ENCODE measurements at places on chromosomes 16 and 17. TPM values are rescaled to one million over a fixed set of nuclear protein-coding genes. Genes with fewer than 3 reads are reported as not detected.
A peak's percentile ranks its signal among the peaks of the same experiment; 100 is the strongest.

Gene ABCA8
- total RNA-seq = not detected

DNA sequence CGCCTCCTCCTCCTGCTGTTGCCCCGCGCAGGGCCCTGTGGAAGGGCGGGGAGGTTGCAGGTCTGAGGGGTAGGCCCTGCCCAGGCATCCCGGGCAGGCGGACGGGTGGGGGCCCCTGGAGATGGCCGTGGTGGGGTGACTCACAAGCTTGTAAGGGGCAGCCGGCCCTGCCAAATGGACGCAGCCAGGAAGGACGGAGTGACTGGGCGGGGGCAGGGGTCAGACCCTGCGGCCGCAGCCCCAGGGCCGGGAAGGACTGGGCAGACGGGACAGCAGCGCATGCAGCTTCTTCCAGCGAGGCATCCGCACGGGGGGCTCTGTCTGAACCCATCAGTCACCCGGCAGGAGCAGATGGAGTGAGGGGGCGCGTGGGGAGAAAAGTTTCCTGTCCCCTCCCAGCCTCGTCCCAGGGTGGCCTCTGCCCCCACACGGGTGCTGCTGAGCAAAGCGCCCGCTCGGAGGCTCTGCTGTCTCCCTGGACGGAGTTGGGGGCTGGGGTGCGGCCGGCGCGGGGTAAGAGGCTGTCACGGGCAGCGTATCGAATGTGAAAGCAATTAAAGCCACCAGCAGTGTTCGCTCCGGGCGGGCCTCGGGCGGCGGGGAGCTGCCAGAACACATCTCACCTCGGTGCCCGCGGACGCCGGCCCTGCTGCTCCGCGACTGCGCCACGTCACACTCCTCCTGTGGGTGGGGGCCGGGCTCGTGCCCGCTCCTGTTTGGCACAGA lies 5.4 kb upstream of the PRR35 start:
- no peak for DNase-seq
- no peak overlapping the region for H3K27ac ChIP-seq
- H3K4me3 ChIP-seq = no peak overlapping the region

- H3K27ac ChIP-seq = no peak overlapping the region
- no peak overlapping the region for H3K4me3 ChIP-seq
- no peak for DNase-seq
- H3K4me1 ChIP-seq = no peaks in the 10 kb centered on the region
Observed at GRCh38 chr16:26787924-26788323, 278.8 kb upstream of the C16orf82 start.

- peaks cover 4% of the 10 kb centered on the region for H3K36me3 ChIP-seq
- H3K27me3 ChIP-seq = no peaks in the 10 kb centered on the region
- no peak for DNase-seq
- H3K27ac ChIP-seq = peak overlapping the region; percentile 42
- peaks cover 31% of the 10 kb centered on the region for H3K4me1 ChIP-seq
Observed at GRCh38 chr17:47172696-47173565, 16.2 kb downstream of the CDC27 start.

DNA sequence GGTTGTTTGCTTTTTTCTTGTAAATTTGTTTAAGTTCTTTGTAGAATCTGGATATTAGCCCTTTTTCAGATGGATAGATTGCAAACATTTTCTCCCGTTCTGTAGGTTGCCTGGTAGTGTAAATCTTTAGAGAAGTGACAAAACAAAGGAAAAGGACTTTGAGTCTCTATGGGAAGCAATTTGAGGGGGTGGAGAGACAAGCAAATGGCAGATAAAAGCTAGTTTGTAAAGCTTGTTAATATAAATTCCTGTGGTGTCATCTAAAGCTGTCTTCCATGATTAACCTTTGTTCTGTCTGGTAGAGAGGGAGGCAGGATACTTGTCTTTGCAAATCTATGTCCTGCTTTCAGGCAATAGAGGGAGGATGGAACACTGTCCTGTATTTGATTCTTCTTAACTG lies 40.6 kb upstream of the CACNG4 start:
- DNase-seq = no peak
- no peaks in the 10 kb centered on the region for H3K36me3 ChIP-seq
- no peaks in the 10 kb centered on the region for H3K4me1 ChIP-seq
- H3K27me3 ChIP-seq = peaks cover 66% of the 10 kb centered on the region
